Hypothalamus (tissue), 51 donors: ENCODE measurements at places on chromosomes 16 and 17.

GRCh38 chr17:76735006-76735405 lies 2.1 kb downstream of the SRSF2 start:
- DNase-seq: no peak

DNA sequence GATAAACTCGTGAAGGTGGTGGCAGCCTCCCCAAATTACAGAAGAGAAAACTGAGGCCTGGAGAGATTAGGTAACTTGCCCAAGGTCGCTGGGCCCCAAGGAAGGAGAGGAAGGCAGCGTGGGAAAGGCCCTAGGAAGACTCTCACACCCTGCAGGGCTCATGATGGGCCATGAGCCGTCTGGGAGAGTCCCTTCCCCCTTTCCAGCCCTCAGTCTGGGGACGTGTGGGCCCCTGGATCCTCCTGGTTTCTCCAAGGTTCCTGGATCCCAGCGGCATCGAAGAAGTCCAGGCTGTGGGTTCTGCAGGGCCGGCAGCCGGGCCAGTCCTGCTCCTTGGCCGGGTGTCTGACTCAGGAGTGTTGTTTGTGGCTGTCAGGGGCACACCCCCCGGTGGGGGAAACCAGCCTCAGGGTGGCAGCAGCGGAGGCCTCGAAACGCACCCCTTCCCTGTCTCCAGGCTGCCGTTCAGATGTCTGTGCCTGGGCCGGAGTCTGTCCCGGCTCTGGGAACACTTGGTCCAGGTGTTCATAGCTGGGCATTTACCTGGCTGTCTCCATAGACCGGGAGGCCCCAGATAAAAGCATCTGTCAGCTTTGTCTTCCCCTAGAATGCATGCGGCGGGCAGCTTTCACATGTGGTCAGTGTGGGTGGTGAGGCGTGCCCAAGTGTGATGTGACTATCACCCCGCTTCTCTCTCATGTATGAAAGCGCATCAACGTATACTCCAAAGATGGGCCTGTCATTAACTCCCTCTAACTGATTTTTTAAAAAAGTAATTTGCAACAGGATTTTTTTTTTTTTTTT lies 3.7 kb upstream of the RAP1GAP2 start:
- no peak for DNase-seq

DNA sequence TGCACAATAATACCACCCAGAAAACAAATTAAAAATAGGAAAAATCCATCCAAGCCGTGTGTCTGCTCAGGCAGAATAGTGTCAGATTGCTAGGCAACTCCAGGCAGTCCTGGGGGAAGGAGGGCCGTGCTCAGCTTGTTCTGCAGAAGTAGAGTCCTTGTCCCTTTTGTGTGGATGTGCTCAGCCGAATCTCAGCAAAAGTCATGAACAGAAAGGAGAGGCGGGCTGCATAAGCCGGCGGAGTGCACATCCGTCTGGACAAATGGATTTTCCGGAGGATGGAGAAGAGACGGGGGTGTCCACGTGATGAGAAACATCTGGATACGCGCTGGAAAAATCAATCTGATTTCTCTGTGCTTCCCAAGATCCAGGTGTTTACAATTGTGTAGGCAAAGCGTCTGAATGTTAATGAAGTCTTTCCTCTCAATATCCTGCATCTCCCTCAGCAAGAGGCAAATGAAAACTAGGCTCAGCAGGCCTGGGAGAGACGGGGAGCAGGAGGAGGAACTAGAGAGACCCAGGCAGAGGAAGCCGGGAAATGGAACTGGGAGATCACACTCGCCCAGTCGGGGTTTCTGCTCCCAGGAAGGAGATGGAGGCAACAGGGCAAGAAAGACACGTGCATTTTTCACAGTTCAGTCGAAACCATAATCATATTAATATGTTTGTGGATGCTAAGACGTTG lies 7.7 kb upstream of the RBFOX3 start:
- peak; percentile 38 for DNase-seq

DNA sequence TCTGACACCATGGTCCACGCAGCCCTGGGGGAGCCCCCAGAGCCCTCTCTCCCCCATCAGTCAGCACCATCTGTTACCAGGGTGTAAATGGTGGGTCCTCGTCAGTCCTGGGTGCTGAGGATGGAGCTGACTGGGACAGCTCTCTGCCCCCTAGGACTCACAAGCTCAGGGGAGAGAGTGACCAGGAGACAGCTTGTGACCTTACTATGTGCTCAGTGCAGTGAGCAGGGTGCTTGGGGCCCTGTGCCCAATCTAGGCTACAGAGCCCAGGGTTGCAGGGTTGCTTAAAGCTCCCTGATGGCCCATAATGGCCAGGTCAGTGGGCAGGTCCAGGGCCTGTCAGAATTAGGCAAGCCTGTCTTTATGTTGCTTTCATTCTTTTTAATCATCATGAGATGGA lies 11.3 kb downstream of the MMP2 start:
- DNase-seq: no peak
